CD4-positive, CD25-positive, alpha-beta regulatory T cell (primary cell): ENCODE measurements at places on chromosomes 2 and 18. TPM values are rescaled to one million over a fixed set of nuclear protein-coding genes. Genes with fewer than 3 reads are reported as not detected.

The BCL11A gene
- total RNA-seq = 2.0 TPM

- H3K4me3 ChIP-seq = no peak overlapping the region
- no peaks in the 10 kb centered on the region for H3K4me1 ChIP-seq
- H3K27ac ChIP-seq = no peak overlapping the region
- H3K27me3 ChIP-seq = no peaks in the 10 kb centered on the region
These were observed 15.3 kb downstream of the TWIST2 start for GRCh38 chr2:238863231-238863630.

- no peaks in the 10 kb centered on the region for H3K36me3 ChIP-seq
- H3K4me1 ChIP-seq = peaks cover 39% of the 10 kb centered on the region
- H3K4me3 ChIP-seq = no peak overlapping the region
- no peaks in the 10 kb centered on the region for H3K27me3 ChIP-seq
These were observed 3.7 kb upstream of the ATG16L1 start for GRCh38 chr2:233247744-233248143.

DNA sequence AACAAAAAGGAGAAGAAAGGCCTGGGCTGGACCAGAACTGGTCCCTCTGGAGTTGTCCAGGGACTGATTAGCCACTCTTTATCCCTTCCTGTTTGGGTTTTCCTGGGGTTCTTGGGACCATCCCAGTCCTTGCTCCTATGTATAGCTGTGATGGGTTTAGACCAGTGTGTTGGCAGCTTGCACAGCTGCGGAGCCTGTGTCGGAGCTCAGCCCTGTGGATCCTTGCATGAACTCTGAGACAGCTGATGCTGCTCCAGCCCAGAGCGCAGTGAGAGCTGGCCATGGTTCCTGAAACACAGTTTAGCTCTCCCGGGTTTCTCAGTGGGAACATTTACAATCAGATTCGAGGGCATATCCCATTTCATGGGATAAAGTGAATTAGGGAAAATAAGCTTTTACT, 16.9 kb downstream of the IMPA2 start:
- no peak for DNase-seq
- no peak overlapping the region for H3K4me3 ChIP-seq
- H3K4me1 ChIP-seq = peaks cover 6% of the 10 kb centered on the region
- H3K36me3 ChIP-seq = no peaks in the 10 kb centered on the region
- H3K27ac ChIP-seq = no peak overlapping the region
- H3K27me3 ChIP-seq = no peaks in the 10 kb centered on the region

GRCh38 chr2:10891390-10891789, 20.3 kb upstream of the KCNF1 start:
- peaks cover 3% of the 10 kb centered on the region for H3K27me3 ChIP-seq
- DNase-seq = no peak
- H3K4me3 ChIP-seq = no peak overlapping the region
- H3K36me3 ChIP-seq = no peaks in the 10 kb centered on the region
